Activated CD4-positive, alpha-beta T cell treated with anti-CD3 and anti-CD28 coated beads, Interleukin-2, amount 10 ng/mL, durations not matched to agents 7 days and 5 days (primary cell): ENCODE measurements at places on chromosomes 3 and 15.

DNA sequence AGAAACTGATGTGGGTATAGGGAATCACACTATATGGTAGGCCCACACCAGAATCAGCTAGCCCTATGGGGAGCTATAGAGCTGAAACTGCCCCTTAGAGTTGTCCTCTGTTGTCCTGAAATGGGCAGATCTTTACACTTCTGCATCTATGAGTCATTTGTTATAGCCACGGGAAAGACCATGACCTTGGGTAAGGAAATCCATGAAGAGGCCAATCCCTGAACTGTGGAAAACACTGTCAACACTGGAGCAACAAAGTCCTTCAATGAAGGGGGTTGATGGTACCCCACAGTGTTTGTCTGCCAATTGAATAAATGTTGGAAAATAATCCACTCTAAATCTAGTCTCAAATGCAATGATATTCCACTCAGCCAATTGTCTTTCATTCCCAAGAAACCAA is 5.2 kb upstream of the CD200R1 start:
- DNase-seq: no peak

GRCh38 chr3:44419116-44419922 is 58.2 kb downstream of the ZNF445 start:
- DNase-seq: no peak

DNA sequence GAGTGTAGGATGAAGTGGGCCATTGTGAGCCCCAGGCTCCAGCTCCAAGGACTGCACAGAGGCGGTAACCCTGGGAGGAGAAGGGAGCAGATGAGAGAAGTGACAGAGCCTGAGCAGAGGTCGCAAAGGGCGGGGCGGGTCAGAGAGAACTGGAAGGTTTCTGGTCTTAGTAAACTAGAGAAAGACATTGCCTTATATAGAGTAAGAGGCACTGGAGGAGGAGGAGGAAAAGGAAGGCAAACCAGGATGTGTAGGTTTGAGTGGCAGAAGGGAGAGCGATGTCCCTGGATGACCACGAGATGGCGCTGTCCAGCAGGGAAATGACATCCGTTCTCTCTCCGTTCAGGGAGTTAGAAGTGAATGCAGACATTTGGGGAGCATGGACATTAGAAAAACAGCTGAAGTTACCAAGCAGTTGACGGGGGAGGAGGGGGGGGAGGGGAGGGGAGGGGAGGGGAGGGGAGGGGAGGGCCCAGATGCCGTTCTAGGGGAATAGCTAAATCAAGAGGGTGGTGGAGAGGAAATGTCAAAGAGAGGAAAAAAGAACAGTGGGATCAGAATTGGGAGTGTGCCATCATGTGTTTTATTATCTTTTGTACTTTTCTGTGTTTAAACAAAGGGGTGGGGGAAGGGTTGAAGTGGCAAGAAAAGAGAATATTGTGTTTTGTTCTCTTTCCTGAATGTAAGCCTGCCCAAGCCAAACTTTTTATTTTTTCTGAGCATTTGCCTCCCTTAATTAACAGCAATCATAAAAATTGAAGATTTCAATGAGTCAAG is 48.8 kb downstream of the STARD5 start:
- peak; percentile 89 for DNase-seq

- DNase-seq: no peak
These were observed 170.6 kb upstream of the EPHA3 start for GRCh38 chr3:88936831-88937230.

DNA sequence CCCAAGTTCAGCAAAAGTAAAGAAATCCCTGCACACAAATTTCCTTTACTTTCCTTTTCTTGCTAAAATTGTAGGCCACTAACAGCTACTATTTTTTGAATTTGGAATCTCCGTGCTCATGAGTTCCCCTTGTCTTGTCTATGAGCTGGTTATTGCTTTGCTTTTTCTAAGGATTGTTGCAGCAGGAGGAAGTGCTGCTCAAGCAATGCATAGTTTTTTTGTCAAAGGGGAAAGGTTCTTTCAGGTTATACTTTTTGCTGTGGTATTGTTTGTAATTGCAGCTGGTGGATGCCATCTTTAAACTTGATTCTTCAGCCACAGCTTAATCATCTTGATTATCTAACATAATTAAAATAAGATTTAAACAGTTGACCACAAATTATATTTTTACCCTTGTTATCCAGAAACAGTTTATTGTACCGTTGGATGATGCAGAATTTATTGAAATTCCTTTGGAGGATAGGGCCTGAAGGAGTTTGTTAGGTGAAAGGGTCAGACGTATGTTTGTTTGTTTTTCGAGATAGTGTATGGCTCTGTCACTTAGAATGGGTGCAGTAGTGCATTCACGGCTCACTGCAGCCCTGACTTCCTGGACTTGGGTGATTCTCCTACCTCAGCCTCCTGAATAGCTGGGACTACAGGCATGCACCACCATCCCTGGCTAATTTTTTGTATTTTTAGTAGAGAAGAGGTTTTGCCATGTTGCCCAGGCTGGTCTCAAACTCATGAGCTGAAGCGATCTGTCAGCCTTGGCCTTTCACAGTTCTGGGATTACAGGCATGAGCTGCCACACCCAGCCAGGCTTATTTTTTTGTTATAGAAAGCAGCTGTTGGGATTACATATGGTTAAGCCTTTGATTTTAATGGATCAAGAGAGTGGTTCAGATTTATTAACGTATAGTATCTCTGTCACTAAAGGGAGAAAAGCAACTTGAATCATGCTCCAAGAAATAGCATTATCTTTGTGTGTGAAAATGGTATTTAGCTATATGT is 11.7 kb downstream of the MGA start:
- no peak for DNase-seq

- no peak for DNase-seq
These were observed 46.7 kb downstream of the CAPN3 start for GRCh38 chr15:42405863-42406482.

GRCh38 chr3:71949442-71949841 is 164.5 kb upstream of the PROK2 start:
- DNase-seq: no peak

- DNase-seq: no peak
These were observed 27.8 kb upstream of the ATP13A3 start for GRCh38 chr3:194514626-194515025.

GRCh38 chr3:148366743-148367410 is 330.8 kb upstream of the AGTR1 start:
- DNase-seq: no peak

GRCh38 chr15:60620708-60621107 is 141.8 kb upstream of the ICE2 start:
- no peak for DNase-seq
